Ecto neural progenitor cell (in vitro differentiated cells): ENCODE measurements at places on chromosomes 11 and 22.

GRCh38 chr11:34564807-34565241 lies 51.2 kb upstream of the ELF5 start:
- no peak for DNase-seq

DNA sequence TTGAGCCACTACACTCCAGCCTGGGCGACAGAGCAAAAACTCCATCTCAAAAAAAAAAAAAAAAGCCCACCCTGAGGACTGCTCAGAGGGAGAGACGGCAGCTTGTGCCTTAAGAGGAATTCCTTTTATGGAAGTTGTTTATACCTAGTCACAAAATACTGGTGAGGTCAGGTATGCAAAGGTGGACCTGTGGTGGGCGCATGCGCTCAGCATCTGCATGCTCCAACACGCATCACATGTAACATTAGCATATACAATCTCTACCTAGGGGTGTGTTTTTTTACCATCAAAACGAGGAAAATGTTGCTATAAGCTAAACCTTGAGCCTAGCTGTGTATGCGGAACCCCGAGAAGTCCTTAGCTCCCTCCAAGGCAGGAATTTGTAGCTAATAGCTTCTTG lies 6.8 kb upstream of the SART1 start:
- DNase-seq: no peak

GRCh38 chr11:84923489-84923888 lies 703.7 kb downstream of the DLG2 start:
- DNase-seq: no peak

DNA sequence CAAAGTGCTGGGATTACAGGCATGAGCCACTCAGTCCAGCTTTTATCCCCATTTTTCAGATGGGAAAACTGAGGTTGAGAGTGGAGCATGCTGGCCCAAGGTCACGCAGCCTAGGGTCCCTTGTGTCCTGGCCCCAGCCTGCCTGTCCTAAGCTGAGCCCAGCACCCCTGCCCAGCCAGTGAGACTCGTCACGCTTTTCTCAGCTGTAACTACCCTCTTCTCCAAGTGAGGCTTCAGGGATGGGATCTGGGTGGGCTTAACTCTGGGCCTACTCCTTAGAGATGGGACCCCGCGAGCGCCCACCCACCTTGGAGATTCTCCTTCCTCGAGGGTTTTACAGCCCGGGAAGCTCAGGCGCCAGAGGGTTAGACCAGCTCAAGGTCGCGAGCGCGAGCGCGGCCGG lies 390 bp upstream of the TMEM151A start:
- DNase-seq: no peak

DNA sequence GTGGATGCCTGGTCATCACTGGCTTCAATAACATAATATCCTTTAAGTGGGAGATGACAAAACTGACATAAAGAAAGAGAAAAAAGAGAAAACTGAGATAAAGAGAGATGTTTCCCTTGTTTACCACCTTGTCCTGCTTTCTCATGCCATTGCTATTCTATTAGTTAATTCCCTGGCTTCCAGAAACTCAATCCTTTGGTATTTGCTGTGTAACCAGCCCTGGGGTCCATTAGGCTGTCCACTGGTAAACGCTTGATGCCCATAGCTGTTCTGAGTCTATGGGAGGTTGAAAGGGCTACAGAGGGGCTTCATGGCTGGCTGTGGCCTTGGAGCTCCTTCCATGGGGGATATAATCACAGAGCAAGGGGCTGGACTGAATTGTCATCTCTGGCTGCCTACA lies 243.4 kb upstream of the PLET1 start:
- no peak for DNase-seq

DNA sequence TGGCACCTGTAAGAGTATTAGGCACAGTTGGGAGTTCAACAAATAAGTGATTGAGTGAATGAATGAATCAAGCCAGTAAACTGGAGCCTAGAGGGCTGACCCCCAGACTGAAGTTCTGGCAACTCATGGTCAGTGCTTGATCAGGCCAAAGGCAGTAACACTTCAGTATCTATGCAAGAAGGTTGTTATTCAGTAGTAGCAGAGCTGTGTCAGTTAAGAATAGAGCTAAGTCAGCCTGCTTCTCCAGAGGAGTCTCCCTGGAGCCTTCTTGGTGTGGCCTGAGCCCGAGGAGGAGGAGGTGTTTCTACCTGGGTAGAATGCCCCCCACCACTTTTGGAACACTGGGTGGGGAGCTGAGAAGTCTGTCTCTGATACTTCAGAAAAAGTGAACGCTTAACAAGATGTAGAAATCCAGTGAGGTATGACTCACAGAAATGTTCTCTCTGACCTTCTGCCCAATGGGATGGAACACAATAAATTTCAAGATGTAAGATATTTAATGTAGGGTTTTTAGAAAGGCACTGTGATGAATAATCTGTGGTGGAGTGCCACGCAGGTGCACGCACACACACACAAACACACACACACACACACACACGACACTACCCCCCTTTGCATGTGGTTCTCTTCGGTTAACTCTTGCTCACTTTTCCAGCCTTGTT lies 219.9 kb downstream of the HIPK3 start:
- DNase-seq: no peak

DNA sequence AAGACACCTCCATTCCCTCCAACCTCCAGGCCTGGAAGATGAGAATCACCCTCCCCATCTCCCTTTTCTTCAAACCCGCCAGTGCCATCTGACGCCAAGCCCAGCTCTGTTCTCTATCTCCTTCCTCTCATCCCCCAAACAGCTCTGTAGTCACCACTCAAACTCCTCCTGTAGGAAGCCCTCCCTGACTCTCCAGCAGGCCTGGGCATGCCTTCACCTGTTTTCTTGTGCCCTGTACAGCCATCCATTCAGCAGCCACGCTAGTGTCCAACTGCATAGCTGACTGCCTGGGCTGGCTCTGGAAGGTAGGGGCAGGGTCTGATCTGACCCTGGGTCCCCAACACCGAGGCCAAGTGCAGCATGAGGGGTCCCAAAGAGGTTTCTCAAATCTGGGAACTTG lies 25.0 kb downstream of the GDPD5 start:
- no peak for DNase-seq

DNA sequence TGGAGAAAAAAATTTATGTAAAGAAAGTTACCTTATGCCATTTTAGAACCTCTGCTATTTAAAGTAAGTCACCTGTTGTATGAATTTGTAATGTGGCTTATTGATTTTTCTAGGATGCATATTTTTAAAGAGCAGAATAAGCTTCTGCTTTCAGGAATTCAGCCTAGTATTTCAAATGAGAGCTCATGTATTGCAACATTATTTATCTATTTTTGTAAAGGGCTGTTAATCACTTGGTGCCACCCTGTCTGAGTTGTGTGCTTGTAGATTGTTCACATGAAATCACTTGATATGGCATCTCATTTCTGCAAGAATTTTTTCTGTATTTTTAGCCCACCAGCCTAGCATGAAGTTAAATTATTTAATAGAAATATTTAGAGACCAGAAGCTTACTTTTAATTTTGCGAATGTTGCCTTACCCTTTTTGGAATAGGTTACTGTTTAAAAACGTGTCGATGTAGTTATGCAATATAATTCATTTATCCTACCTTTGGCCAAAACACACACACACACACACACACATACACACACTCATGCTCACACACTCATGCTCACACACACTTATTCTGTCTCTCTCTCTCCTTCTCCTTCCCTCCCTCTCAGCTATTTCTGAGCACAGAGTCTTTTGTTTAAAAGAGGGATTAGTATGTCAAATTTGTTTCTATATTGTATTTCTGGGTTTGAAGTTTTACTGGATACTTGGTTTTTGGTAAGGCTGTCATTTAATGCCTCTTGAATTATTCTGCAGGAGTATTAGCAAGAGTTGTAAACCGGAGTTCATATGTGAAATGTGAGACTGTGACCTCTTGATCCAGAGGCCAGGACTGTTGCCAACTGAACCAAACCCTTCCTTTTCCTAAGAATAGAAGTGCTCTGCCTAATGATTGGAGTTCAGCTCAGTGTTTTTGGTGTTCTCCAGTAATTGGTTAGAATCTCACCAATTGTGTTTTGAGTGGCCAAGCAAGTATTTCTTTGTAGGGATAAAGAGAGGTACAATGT lies 34.4 kb downstream of the YAP1 start:
- DNase-seq: no peak

DNA sequence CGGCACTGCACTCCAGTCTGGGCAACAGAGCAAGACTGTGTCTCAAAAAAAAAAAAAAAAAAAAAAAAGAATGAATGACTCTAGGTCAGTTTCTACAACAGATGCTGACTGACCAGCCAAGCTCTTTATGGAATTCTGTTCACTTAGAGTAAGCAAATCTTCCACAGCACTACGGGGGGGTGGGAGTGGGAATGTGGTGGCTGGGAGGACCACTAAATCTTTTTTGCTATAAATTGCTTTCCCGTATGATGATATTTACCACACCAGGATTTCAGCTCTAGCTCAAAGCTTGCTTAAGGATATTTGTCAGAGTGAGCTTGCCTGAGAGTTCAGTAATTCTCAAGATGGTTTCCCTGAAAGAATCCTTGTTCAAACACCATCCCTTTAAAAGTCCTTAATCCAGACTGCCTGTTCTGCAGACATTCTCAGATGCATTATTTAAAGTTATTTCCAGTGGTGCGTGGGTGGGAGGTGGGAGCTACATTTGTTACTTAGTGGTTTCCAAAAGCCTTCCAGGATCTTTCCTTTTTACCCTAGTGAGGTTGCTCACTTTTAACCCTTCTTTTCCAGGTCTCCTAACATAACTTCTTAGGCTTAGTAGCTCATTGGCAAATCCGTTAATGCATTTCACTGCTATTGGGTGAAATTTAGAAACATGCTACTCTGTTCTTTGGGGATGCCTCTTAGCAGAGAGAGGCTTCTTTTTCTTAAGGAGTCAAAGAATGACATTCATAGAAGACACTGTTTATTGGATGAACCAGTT lies 65.9 kb downstream of the UBASH3B start:
- no peak for DNase-seq

DNA sequence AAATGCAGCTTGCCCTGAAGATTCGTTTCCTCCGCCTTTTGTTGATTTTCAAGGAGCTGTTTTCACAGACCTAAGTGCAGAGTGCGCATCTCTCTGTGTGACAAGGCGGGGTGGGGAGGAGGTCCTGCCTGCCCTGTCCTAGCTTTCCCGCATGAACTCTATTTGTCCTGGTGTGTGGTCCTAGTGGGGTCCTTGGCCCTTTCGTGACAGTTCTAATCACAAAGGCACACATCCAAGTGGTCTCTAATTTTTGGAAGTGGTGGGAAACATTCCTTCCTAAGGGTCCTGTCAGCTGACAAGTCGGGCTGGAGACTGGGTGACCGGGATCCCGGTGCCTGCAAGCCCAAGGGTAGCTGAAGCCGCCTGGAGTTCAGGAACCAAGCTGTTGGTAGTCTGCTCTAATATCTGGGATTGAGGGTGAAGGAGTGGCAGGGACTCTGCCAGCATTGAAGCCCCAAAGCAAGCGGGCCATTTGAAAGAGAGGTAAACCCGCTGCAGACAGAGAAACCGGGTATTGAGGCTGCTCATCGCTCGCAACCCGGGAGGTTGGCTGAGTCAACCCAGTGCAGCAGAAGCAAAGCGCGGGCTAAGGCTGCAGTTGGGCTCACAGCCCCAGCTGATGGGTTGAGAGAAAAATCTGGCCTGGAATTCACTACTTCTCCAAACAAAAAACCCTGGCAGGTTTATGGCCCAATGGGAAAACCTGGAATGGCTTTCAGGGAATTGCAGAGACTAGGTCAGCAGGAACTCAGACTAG lies 28.1 kb upstream of the FBXO3 start:
- peak; percentile 87 for DNase-seq

- DNase-seq: no peak
Measured at GRCh38 chr11:128936606-128937251, 5.9 kb downstream of the TP53AIP1 start.

DNA sequence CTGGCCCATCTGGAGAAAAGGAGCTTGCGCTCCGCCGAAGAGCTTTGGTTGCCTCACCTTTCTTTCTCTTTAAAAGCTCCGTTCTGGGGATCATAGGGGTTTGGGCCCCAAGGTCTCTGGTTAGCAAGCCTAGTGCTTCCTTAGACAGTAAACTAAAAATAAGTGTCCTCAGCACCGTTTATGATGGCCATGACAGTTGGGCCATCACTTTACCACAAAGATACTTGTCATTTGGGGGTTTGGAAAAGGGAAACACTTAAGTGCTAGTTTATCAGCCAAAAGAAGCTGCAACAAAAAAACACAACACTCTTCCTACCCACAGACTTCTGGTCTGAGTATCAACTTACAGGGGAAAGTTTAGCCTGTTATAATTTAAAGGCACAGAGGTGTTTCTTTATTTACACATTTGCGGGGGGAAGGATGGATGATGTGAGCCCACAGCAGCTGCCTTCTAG lies 88.4 kb upstream of the CD44 start:
- no peak for DNase-seq

GRCh38 chr11:113420808-113421207 lies 33.2 kb downstream of the ANKK1 start:
- no peak for DNase-seq

DNA sequence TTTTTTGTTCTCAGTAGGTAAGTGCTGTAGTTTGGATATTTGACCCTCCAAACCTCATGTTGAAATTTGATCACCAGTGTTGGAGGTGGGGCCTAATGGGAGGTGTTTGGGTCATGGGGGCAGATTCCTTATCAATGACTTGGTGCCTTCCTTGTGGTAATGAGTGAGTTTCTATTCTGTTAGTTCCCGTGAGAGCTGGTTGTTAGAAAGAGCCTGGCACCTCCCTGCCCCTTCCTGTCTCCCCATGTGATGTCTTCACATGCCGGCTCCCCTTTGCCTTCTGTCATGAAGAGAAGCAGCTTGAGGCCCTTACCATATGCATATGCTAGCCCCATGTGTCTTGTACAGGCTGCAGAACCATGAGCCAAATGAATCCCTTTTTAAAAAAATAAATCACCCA lies 138.3 kb downstream of the TMEM135 start:
- no peak for DNase-seq

DNA sequence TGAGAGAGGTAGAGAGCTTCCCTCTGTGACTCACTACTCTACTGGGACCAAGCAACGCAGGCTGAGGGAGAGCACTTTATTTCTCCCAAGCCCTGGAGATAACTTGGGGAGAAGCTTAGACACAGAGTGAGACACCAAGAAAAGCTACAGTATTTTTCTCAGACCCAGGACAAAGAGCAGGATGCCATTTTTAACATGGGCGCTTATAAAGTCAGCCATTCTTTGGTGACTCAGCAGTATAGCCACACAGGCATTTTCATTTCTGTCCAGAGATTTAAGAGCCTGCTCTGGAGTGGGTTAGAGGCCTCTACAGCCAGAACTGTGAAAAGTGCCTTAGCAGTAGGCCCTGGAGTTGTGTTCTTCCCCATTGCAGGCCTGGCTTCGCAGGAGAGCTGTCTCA lies 55.0 kb upstream of the GLYAT start:
- DNase-seq: no peak

DNA sequence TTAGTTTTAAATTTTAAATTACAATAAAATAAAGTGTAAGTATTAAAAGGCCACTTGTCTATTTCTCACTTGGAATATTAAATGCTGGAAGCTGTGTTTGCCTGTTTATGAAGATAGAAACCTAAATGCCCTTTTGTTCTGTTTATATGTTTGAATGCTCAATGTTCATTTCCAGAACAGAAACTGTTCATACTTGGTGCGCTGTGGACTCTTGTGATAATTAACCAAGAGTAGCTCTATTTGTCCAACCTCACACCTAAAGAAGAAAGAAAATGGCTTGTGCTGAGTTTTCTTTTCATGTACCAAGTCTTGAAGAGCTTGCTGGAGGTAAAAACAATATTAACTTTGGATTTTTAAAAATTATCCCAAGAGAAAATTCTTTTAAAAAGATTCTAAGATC lies 5.7 kb downstream of the C11orf54 start:
- DNase-seq: no peak
